ENCODE measurements at places on chromosomes 7 and 10. TPM values are rescaled to one million over a fixed set of nuclear protein-coding genes. Genes with fewer than 3 reads are reported as not detected.

VCL gene
- 148 TPM for total RNA-seq

ECHDC3 gene
- total RNA-seq: 9.0 TPM

CYP2C9 gene
- not detected for total RNA-seq

IMPDH1 gene
- total RNA-seq: 93.1 TPM

STK31 gene
- 0.43 TPM for total RNA-seq
